ENCODE measurements at places on chromosomes 6 and 20.

GRCh38 chr20:56245761-56246160 is 2.8 kb upstream of the MC3R start:
- DNase-seq: no peak

- no peak for DNase-seq
Observed at GRCh38 chr20:41540918-41541317, 77.3 kb downstream of the CHD6 start.

DNA sequence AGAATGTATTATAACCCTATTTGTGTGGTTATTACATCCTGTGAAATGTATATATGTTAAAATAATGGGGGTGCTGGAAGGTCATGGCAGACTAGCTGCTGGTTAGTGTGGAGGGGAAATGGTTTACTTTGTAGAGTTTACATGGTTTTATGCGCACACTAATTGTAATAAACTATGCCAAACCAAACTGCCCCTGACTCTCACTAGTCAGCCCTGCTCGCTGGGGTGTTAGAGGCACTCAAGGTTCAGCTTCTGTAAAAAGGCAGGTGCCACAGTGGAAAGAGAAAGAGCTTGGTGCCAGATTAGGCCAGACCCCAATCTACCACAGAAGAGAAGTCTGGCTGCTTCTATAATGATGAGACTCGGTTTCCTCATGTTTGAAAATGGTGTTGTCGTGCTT is 52.7 kb downstream of the GOPC start:
- no peak for DNase-seq

DNA sequence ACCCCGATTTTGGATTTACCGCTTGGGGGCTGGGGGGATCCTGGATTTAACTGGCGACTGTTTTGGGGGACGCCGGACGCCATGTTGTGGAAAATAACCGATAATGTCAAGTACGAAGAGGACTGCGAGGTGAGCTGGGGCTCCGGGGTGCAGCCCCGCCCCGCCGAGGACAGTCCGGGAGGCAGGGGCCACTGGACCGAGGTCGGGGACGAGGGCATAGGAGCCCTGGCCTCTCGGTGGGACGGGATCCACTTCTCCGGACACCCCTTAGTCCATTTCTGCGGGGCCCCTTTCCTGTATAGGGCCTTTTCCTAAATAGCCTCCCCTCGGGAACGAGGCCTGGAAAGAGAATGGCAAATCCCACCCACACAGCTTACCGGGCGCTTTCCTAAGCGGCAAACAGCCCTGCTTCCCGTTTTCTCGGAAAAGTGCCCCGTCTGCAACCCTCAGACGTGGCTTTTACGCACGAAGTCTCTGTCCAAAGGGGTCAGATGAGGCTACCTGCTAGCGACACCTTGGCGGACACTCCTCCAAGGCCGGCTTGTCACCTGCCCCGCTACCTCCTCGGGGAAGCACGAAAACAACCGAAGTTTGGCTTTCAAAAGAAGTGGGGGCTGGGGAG is 469 bp downstream of the TFAP2C start:
- no peak for DNase-seq

DNA sequence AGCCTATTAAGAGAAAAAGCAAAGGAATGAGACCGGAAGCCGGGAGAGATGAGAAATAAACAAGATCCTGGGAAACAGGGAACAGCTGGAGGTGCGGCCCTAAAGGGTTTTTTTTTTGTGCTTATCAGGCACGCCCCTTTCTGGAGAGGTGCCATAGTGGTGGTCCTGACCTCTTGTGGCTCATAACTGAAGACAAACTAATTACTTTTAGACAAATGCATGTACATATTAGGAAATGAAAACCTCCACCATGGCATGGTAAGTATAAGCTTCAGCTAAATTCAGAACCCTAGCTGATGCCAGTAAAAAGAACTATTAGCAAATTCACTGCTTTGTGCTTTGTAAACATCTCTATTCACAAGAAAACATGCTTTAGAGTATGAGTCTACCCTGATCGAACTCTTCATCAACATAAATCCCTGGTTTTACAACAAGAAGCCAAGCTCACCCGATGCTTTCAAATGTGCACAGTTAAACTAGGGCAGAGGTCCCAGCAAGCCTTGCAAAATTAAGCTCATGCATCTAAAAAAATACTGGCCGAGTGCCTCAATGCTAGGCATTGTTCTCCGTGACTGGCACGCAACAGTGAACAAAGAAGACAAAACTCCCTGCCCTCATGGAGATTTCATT is 96.4 kb upstream of the MRPS10 start:
- DNase-seq: no peak

- no peak for DNase-seq
Observed at GRCh38 chr6:16730738-16731477, 30.4 kb downstream of the ATXN1 start.

DNA sequence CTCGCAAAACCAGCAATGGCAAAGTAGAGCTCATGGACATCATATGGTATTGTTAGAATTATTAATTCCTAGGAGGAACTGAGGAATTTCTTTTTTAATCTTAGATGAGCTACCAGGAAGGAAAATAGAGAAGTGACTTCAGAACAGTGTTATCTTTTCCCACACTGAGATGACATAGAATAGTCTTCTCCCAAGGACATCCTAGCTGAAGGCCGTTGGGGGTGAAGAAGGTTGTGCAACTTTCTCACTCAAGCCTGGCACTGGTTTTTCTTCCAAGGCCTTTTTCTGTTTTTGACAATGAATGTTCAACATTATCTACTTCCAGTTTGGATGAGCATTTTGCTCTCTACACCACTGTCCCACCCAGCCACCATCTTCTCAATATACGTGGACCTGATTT is 35.8 kb upstream of the MAS1 start:
- DNase-seq: no peak

GRCh38 chr6:16778521-16778920 is 17.3 kb upstream of the ATXN1 start:
- DNase-seq: no peak

- DNase-seq: no peak
Observed at GRCh38 chr6:76866091-76866915, 597.0 kb downstream of the HTR1B start.

- no peak for DNase-seq
Observed at GRCh38 chr6:151665329-151665728, 142.2 kb upstream of the ESR1 start.

- DNase-seq: no peak
Observed at GRCh38 chr6:107419733-107420132, 39.6 kb downstream of the PDSS2 start.

GRCh38 chr20:4973330-4974097 is 27.8 kb downstream of the SLC23A2 start:
- no peak for DNase-seq

GRCh38 chr6:162190981-162191380 is 536.6 kb downstream of the PRKN start:
- DNase-seq: no peak

DNA sequence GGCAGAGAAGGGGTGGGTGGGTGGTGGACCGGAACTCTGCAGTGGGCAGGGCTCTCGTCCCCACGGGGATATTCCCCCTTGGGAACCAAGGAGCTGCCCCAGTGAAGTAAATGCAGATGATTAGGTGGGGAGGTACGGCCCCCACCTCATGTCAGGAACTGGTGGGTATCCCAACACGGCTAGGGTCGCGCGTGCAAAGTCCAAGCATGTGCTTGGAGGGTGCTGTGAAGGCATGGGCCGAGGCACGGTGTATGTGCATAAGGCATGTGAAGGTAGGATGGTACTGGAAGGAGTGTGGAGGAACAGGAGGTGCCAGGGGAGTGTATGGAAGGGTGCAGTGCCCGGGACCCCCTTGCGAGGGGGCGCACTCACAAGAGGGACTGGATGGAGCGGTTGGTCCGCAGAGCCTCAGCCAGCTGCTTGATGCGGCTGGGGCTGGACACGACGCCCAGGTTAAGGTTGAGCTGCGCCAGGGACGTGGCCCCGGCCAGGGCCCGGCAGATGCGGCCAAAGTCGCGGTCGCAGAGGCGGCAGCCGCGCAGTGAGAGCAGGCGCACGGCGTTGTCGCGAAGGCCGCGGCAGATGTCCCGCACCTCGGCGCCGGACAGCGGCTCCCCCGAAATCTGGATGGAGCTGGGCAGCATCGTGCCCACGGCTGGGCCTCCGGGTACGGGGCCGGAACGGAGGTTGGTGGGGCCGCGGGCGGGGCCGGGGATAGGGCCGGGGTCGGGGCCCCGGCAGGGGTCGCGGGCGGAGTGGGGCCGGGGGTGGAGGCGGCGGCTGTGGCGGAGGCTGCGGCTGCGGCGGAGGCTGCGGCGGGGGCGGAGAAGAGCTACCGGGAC is 783 bp downstream of the LRRC73 start:
- no peak for DNase-seq

DNA sequence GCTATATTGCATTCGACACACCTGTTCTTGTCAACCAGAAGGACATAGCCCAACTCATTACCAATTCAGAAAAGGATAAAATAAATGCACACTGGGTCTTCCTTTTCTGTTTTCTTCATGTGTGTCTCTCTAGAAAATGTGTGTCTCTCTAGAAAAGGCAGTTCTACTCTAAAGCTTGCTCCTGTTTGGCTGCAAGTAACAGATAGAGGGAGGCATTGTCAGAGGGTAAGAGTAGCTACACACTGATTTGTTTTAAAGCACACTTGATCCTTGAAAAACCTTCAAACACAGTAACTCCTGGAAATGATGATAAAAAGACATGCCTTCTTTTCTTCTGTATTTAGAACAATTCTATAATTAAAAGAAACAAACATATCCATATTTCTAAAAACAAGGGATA is 21.3 kb downstream of the GRM1 start:
- no peak for DNase-seq

DNA sequence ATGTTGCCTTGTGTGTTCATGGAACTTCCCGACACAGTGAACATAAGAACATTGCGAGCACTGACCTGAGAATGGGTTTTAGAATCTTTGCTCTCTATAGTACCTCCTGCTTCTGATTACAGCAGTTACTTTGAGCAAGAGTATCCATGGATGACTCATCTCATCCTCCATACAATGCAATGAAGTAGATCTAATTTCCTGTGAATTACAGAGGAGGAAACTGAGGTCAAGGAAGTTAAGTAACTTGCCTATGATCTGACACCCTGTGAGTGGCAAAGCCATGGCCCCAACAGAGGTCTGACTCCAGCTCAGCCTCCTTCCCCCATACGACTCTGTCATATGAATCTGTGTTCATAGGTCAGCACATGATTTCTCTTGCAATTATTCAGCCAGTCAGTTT is 518.1 kb downstream of the TFAP2A start:
- no peak for DNase-seq

- DNase-seq: no peak
Observed at GRCh38 chr6:26431258-26432172, 8.8 kb upstream of the BTN3A3 start.

DNA sequence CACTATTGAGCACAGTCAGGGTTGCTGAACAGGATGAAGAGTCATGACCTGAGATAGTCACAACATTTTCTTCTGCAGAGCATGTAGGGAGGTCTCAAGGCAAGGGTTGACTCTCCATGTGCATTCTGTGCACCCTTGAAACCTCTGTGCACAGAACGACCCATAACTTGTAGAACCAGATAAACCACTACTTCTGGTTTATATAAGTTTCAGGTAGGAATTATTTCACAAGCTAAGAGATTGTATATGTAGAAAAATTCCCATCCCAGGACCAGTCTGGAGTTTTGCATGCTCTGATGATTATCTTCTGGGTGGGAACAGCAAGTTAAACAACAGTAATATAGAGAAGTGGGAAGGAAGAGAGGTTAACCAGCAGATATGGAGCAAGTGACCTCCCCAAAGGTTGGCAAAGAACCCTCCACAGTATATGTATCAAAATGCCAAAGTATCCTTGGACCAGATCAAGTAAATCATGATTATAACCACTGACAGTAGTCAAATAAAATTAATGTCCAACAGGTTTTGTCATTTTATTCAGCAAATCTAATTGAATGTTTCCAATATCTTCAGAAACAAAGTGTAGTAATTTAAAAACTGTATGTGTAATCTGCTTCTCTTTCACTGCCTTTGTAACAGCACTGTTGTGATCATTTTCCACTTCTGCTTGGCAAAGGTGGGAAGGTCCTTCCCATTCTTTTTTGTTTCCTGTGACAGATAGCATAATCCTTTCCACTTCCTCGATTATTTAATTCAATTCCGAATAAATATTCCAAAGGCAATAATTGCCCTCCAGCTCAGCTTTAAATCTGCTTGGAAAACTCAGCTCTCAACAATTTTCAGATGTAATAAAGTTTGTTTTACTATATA is 104.4 kb downstream of the SYNE1 start:
- no peak for DNase-seq

DNA sequence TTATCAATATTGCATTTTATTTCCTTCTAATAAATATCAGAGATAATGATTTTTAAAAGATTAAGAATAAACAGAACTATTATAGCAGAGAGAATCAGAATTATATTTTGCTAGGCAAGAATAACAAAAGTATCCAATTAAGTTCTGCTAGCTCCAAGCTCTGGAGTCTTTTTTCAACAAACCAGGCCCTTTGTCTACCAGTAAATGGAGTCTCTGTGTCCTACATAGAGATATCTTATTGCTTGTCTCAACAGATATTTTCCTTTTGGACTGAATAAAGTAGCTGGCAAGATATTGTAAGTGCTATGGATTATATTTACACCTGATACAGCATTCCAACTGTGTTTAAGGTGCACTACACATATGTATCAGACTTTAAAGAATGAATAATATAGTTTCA is 107.1 kb downstream of the DST start:
- no peak for DNase-seq

DNA sequence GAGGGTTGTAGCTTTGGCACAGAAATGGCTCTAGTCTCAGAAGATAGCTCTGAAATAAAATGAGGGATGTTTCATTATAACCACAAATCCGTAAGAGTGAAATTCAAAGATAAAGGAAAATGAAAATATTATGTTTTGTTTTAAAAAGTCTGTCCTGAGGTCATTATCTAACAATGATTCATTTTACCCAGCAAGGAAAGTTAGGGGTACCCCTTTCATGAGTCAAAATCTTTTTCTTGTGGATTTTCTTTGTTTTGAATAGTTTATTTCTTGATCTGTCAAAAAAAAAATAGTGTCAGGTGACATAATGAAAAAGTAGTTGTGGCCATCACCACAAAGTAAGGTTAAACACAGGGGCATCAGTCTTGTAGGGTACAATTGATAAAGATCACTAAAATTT is 59.7 kb upstream of the MYB start:
- no peak for DNase-seq

GRCh38 chr20:32871627-32872160 is 13.0 kb downstream of the EFCAB8 start:
- no peak for DNase-seq

- no peak for DNase-seq
Observed at GRCh38 chr6:108655806-108656651, 95.3 kb downstream of the FOXO3 start.

GRCh38 chr6:22145823-22146677 is 150.8 kb downstream of the PRL start:
- DNase-seq: no peak

DNA sequence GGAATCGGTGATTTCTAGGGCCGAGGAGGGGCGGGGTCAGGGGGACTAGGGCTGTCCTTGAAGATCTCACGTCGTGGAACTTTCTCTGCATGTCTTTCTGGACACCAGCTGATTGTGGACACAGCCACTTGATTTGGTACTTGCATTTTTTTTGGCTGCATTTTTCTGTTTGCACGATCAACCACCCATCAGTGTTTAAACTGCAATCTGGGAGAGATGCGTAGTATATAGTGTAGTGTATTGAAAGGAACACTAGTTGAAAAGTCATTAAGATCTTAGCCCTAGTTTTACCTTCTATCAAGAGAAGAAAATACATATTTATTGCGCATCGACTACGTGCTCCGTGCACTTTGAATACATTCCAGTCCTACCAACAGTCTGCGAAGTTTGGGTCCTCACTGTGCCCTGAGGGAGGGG is 657 bp downstream of the NT5DC1 start:
- peak; percentile 7 for DNase-seq

Data from stimulated activated CD4-positive, alpha-beta T cell treated with anti-CD3 and anti-CD28 coated beads, Interleukin-1b, Interleukin-23, amount 100 ng/mL, for 1 hour (primary cell).